ENCODE measurements at places on chromosomes 12 and 14.

DNA sequence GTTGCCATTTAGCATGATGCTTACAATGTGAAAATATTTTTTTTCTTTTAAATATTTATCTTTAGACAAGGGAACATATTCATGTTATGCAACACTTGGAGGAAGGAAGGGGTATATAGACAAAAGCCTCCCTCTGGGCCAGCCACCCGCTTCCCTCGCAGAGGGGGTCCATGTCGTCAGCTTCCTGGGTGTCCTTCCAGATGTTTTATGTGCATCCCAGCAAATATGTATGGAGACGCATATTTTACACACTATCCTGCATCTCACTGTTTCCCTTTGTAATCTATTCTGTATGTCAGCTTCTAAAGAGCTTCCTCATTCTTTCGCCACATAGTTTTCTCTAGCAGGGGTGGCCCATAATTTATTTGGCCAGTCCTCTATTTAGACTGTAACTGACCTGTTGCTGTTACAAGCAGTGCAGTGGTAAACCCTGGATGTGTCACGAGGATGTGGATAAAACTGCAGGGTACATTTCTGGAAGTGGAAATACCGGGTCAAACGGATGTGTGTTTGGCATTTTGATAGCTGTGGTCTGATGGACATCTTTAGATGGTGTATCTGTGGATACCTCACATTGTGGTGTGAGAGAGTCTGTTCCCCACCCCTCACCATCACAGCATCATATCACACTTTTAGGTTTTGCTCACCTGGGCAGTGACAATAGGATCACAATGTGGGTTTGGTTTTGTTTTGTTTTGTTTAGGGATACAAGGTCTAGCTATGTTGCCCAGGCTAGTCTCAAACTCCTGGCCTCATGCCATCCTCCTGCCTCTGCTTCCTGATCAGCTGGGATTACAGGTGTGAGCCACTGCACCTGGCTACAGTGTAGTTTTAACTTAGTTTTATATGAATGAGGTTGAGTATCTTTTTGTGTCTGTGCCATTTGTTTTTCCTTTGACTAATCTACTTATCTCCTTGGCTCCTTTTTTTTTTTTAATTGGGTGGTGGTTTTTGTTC, 31.6 kb downstream of the FAM222A start:
- DNase-seq, result no peak

- no peak for DNase-seq
Measured at GRCh38 chr12:117820216-117820907, 148.4 kb downstream of the KSR2 start.

GRCh38 chr12:18436170-18436569, 174.9 kb downstream of the PIK3C2G start:
- DNase-seq, result no peak

DNA sequence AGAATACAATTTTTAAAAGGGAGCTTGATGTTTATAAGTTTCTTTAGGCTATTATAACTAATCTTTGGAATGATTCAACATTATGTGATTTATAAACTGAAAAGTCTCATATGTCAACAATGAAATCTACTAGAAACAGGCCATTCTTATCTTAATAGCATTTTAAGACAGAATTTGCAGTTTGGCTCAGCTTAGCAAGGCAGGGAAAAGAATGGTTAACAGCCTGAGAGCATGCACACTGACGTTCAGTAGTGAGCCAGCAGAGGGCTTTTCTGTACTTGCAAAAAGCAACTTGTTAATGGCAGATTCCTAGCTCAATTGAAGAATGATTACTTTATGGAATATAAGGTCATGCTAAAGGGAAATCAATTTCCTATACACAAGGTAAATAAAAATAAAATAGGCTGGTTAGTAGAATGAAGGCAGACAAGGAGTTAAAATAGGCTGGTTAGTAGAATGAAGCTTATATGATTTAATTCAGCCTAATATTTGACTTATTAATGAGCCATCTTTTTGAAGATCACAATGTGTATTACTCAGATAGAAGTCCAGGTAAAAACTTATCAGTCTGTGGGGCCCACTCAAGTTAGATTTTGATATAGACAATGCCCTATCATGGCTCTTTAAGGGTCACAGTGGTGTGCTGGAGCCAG, 95.9 kb downstream of the OTOGL start:
- DNase-seq, result peak; percentile 12

GRCh38 chr14:90382491-90383125, 14.2 kb upstream of the CALM1 start:
- DNase-seq, result peak; percentile 67

GRCh38 chr14:99041141-99041819, 230.7 kb downstream of the BCL11B start:
- DNase-seq, result no peak

- DNase-seq, result no peak
Measured at GRCh38 chr12:74801625-74802024, 264.0 kb downstream of the ATXN7L3B start.

- no peak for DNase-seq
Measured at GRCh38 chr12:114684870-114685273, 897 bp upstream of the TBX3 start.

GRCh38 chr12:120892265-120892664, 11.9 kb downstream of the SPPL3 start:
- no peak for DNase-seq

Measured in NCI-H1105 (cell line).